ENCODE measurements at places on chromosomes 5 and 9.

DNA sequence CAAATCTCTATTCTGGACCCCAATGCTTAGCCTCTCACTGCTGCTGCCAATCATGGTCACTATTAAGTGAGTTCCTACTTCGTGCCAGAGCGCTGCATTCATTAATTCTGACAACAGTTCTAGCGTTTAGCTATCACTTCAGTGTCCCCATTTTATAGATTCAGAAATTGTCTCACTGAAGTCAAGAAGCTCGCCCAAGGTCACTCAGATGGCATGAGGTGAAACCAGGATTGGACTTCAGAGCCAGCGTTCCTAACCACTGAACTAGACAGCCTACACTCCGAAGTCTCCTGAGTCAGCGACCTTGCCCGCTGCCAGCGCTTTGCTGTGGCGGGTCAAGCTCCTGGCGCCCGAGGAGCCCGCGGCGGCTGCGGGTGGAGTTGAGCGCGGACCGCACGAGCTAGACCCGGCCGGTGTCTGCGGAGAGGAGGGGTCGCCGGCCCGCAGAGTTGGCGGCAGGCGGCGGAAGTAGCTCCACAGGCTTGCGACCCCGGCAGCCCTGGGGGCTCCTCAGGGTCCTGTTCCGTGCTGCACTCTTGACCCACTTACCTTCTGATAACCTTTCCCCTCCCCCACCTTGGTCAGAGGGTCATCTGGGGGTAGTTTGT, 2.1 kb upstream of the GABRB2 start:
- no peaks in the 10 kb centered on the region for H3K4me1 ChIP-seq
- H3K27me3 ChIP-seq, result no peaks in the 10 kb centered on the region
- peak; percentile 29 for DNase-seq

DNA sequence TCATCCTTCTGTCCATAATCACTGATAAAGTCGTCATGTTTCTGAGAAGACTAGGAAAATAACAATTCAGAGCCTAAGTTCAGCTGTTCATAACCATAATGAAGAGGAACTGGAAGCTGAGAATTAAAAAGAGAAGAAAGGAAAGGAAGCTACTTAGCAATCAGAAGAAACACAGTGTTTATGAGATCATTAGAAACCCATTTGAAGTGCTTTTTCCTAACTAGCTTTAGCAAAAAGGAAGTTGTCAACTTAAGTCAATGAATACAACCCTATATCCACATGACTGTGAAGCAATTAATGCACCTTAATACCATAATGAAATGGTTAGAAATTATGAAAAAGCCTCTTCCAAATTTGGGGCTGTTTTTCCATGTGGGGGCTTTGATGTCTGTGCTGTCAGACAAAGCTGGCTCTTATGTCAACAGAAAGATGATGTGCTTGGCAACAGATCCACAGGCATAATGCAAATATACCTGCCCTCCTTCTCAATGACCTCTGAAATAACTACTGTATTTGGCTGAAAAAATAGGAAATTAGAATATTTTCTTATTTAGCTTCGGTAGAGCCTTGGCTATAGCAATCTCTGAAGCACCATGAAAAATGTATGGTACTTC, 463.5 kb downstream of the RASEF start:
- peaks cover 23% of the 10 kb centered on the region for H3K4me1 ChIP-seq
- H3K36me3 ChIP-seq, result no peaks in the 10 kb centered on the region
- H3K4me3 ChIP-seq, result no peak overlapping the region

- peaks cover 9% of the 10 kb centered on the region for H3K4me1 ChIP-seq
- peak within 1 kb of the TSS; percentile 59 for H3K4me3 ChIP-seq
- H3K36me3 ChIP-seq, result no peaks in the 10 kb centered on the region
- peak; percentile 85 for DNase-seq
- H3K27me3 ChIP-seq, result no peaks in the 10 kb centered on the region
Observed at GRCh38 chr5:77086689-77087483, at the start of gene ZBED3. Gene ZBED3, minus strand, starts transcription at chr5:77087285. Its CDS starts 9,407 bp downstream, at chr5:77077878.

- H3K27me3 ChIP-seq, result no peaks in the 10 kb centered on the region
- no peak for DNase-seq
- no peak overlapping the region for H3K27ac ChIP-seq
Observed at GRCh38 chr5:142182840-142183239, 74.3 kb downstream of the NDFIP1 start.

- no peaks in the 10 kb centered on the region for H3K4me1 ChIP-seq
- no peaks in the 10 kb centered on the region for H3K36me3 ChIP-seq
- no peak overlapping the region for H3K27ac ChIP-seq
- no peaks in the 10 kb centered on the region for H3K27me3 ChIP-seq
- H3K4me3 ChIP-seq, result no peak overlapping the region
- DNase-seq, result no peak
Observed at GRCh38 chr5:152978141-152978835, 512.2 kb upstream of the GRIA1 start.

DNA sequence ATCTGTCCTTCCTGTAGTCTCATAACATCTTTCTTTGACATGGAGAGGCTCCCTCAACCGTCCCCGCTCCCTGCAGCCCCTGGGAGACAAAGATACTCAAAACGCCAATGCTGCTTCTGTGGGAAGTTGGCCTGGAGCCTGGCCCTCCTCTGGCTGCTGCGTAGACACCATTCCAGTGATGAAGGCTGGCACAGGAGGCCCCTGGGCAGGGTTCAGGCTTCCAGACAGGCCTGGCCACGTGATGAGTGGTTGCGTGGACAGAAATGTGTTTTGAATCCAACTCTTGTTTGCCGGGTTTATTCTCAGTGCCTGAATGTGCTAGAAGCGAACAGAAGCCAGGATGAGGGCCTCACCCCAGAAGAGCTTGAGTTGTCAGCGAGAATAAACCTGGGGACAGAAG, 43.2 kb upstream of the NKX2-5 start:
- no peak overlapping the region for H3K27ac ChIP-seq
- no peaks in the 10 kb centered on the region for H3K4me1 ChIP-seq
- no peak for DNase-seq
- no peaks in the 10 kb centered on the region for H3K36me3 ChIP-seq
- H3K27me3 ChIP-seq, result no peaks in the 10 kb centered on the region
- no peak overlapping the region for H3K4me3 ChIP-seq

GRCh38 chr9:78218890-78219289, 17.0 kb upstream of the CEP78 start:
- DNase-seq, result no peak
- H3K4me3 ChIP-seq, result no peak overlapping the region
- H3K27ac ChIP-seq, result no peak overlapping the region
- no peaks in the 10 kb centered on the region for H3K4me1 ChIP-seq
- no peaks in the 10 kb centered on the region for H3K36me3 ChIP-seq

DNA sequence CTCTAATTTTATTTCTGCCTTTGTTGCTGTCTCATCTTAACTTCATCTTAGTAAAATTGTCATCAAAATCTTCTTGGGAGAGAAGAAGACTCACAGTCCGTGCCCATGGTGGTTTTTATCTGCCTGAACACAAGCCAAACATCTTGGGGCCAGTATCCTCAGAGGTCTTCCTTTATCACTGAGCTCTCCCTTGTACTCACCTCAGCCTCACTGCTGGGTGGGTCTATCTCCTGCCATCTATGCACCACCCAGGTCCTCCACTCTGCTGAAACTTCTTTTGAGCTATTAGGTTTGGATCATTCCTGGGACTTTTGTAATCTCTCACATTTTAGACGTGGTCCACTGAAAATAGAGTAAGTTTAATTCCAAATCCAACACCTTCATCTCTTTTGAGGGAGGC, 116.3 kb upstream of the EPB41L4A start:
- no peaks in the 10 kb centered on the region for H3K4me1 ChIP-seq
- no peak overlapping the region for H3K27ac ChIP-seq
- no peak for DNase-seq
- H3K4me3 ChIP-seq, result no peak overlapping the region
- no peaks in the 10 kb centered on the region for H3K27me3 ChIP-seq

DNA sequence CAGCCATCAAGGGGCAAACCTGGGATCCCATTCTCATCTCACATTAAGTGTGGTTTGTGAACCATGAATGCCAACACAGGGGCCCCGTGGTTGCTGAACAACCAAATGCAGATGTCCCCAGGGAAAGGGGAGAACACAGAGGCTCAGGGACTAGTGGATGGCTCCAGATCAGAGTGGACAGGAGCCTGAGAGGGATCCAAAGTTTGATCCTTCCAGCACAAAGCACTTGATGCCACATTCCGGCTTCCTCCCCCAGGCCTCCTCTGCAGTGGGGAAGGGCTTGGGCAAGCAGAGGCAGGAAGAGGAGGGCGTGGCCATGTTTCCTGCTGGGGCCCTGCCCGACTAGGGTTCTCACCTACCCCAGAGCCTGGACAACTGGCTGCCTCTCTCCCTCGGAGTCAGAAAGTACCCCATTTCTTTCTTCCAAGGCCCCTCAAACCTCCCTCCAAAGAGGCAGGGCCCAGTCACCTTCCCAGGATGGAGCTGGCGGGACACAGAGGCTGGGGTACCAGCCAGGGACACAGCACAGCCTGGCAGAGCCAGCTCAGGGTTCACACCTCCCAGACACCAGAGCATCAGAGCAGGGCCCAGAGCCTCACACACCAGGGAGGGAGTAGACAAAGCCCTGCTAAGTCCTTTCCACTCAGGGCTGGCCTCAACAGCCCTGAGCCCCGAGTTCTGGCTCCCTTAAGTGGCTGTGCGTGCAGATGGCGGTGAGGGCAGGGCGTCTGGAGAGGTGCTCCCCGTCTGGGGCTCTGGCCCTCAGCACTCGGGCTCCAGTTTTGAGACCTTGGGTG, 4.3 kb upstream of the RNF44 start:
- H3K4me1 ChIP-seq, result peaks cover 7% of the 10 kb centered on the region
- DNase-seq, result no peak
- H3K36me3 ChIP-seq, result no peaks in the 10 kb centered on the region
- H3K4me3 ChIP-seq, result no peak overlapping the region

DNA sequence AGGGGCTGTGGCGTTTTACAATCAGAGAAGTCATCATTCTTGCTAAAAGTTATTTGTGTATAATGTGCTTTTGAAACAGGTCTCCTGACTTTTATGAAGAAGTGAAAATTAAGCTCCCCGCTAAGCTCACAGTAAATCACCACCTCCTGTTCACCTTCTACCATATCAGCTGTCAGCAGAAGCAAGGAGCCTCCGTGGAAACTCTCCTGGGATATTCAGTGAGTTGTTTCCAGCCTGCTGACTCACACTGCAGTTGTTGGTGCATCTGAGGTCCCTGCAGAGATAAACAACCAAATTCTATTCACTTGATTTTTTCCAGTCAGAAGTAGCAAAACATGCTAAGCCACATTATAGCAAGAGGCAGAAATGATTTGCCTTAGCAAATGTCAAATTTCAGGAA, 156.7 kb downstream of the DOCK8 start:
- H3K4me3 ChIP-seq, result no peak overlapping the region
- no peak for DNase-seq
- H3K4me1 ChIP-seq, result no peaks in the 10 kb centered on the region

DNA sequence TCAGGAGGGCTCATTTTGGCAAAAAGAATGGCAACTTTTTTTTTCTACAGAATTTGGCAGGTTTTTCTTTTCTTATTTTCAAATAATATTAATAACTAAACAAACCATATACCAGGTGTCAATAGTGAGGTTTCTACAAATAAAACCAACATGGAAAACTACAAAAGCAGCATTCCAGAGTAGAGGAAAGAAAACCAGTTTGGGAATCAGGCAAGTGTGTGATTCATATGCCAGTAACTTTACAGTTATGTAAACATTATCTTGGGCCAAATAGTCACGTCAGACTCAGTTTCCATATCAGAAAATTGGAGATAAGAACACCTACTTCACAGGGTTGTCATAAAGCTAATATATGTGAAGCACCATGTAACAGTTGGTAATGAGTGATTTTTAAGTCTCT, 51.7 kb downstream of the FBXW11 start:
- H3K4me1 ChIP-seq, result peaks cover 65% of the 10 kb centered on the region
- H3K27me3 ChIP-seq, result no peaks in the 10 kb centered on the region
- H3K27ac ChIP-seq, result no peak overlapping the region
- no peak for DNase-seq
